ENCODE measurements at places on chromosomes 1 and 21.

GRCh38 chr1:112026016-112026415, 36.5 kb upstream of the KCND3 start:
- no peak for DNase-seq

GRCh38 chr1:91791691-91792488, 94.1 kb downstream of the TGFBR3 start:
- peak; percentile 14 for DNase-seq

GRCh38 chr1:61261595-61261994, 179.2 kb downstream of the NFIA start:
- DNase-seq: no peak

DNA sequence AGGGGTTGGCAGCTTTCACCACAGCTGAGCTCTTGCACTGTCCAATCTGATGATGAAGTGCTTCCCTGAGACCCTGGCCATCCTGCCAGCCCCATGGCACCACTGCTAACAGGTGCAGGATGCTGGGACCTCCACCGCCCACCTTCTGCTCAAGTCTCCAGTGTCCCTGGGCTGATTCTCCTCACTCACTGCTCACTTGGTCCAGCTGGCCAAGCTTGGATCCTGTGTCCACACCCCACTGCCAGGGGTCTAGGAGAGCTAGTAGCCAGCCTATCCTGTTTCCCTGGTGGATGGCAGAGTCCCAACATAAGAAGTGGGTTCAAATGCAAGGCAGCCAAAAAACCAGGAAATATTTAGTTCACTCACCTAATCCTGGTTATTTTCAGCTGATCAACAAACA, 217.2 kb upstream of the IRF2BP2 start:
- DNase-seq: no peak

GRCh38 chr1:200112290-200112689, 84.8 kb downstream of the NR5A2 start:
- no peak for DNase-seq

- no peak for DNase-seq
Measured at GRCh38 chr1:59845091-59845490, 30.3 kb downstream of the HOOK1 start.

DNA sequence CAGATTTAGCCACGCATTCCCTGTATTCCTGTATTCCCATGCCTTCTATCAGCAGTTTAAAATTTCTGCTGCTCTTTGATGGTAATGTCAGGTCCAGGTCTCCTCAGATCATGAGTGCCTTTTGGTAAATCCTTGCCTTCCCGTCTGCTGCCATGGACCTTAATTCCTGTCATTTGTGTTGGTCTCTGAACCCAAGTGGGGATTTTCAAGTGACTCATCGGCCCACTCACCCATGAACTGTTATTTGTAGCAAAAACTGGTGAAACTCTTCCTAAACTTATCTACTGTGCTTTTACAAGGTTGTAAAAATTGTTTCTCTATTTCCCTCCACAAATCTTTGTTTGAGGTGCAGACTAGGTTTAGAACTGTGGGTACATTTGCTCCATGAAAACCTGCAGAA, 47.4 kb downstream of the ACTN2 start:
- no peak for DNase-seq

DNA sequence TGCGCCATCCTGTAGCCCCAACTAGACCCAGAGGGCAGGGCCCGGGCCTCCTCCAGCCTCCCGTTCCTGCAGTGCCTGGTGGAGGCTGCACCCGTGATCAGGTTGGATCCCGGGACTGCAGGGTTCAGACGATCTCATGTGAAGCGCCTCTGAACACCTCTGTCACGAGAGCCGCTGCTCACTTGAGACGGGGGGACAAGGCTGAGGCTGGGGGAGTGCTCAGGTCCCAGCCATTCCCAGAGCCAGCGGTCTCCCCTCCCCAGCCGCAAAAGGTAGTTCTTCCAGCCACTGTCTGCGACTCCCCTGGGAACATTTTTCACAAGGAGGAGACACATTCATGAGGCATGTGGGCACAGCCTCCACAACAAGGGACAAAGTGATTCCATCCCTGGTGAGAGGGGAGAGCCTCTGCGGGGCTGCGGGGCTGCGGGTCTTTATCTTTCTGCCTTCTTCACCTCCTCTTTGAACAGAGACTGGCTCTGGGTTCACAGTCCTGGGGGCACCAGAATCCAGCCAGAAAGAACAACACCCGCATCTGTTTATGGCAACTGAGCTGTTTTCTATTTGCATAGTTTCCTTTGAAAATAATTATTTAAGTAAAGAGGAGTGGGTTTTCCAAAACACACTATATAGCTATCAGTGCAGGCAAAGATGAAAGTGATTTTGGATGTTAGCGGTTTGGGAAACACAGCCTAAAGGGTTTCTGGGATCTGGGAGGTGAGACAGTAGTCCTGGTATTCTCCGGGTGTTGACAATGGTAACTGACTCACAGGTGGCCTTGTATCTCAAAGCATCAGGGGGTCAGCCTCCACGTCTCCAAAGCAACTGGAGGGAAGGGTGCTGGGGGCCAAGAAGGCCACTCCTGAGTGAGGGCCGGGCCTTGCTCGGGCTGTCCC, 13.0 kb upstream of the LDLRAP1 start:
- DNase-seq: no peak

DNA sequence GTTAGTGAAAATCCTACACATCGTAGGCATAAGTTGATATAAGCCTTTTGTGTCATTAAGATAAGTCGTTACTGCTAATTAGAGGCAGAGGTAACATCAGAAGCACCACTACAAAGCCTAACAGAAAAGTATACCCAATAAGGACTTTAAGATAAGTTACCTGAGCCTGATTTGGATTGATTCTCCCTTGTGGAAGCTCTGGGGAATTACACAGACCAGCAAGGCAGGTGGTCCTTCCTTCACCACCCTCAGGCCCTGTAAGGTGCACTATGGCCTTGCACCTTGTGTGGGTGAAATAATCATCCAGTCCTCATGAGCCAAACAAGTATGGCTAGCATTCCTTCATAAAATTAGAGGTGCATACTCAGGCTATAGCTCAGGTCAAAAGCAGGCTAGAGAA, 166.7 kb upstream of the CHRM3 start:
- DNase-seq: no peak

GRCh38 chr1:151945725-151946722, 36.7 kb upstream of the THEM4 start:
- peak; percentile 93 for DNase-seq

- no peak for DNase-seq
Measured at GRCh38 chr1:22888320-22889075, 84.2 kb downstream of the LACTBL1 start.

GRCh38 chr1:198523182-198523950, 17.1 kb downstream of the ATP6V1G3 start:
- DNase-seq: peak; percentile 83

Measured in CD4-positive, alpha-beta T cell treated with Interferon alpha-2 for 1 hour (primary cell).